ENCODE measurements at places on chromosomes 6 and 20.

- no peak for DNase-seq
Measured at GRCh38 chr20:61502433-61502832, 250.4 kb downstream of the CDH4 start.

- DNase-seq = no peak
Measured at GRCh38 chr20:63567136-63567385, 7.0 kb downstream of the HELZ2 start.

DNA sequence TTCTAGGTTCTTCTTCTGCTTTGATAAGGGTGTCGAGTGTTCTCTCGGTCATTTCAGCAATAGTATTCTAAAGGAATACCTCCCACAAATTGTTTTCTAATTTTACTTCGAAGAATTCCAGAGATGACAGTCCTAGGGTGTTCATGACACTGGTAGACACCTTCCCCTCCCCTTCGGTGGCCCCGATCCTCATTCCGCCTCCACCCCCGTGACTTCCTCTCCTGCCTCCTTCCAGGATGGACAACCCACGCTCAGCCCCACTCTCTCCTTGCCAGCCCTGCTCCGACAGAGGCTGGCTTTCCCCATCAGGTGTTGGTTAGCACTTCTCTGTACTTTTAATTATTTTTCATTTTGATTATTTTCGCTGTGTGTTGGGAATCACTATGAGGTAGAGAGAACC, 254.8 kb upstream of the QKI start:
- DNase-seq = no peak

DNA sequence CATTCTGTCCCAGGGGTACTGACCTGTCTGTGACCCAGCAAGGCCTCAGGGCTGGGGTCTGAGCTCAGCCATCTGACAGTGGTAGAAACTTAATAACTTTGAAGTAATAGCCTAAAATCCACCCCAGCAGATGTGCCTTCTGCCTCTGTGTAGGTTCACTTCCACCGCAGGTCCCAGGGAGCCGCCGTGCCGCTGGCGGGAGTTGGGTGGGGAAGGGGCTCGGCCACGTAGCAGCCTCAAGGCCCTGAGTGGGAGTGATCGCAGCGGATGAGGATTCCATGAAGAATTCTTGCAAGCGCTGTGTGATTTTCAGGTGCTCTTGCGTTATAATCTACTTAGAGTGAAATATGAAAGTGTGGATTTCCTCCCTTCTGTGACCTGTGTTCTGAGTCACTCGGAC, 163.7 kb downstream of the DTNBP1 start:
- DNase-seq = no peak

- no peak for DNase-seq
Measured at GRCh38 chr6:138031417-138031816, 75.8 kb downstream of the PERP start.

DNA sequence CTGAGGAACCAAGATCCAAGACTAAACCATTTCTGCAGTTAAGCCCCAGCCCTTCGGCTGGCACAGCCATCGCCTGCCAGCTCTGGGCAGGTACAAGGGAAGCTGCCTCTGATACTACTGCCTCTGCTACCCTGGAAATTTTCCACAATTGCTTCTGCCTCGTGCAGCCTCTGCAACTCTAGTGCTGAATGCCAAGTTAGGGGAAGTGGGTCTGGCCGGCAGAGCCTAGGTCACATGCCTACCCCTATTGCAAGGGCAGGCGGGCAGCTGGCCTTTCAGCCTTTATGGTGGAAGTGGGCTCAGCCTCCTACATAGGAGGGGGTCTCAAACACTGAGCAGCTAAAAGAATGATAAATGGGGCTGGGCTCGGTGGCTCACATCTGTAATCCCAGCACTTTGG, 44.5 kb upstream of the TULP1 start:
- DNase-seq = peak; percentile 80

DNA sequence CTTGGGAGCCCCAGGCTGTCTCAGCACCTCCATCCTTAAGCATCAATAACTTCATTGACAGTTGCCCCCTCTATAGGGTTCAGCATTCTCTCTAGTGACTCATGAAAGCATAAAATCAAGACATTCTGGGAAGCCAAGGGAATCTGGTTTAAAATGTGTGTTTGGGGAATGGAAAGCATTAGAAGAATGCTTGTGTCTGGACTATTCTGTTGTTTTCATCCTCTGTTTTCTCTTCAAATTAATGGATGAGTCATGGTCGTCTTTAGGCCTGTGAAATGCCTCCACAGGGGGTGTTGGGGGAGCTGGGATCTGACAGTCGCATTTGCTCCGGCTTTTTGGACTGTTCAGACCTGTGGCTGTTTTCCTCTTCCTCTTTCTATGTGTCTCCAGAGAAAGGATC, 279.7 kb downstream of the CDC5L start:
- no peak for DNase-seq

All from inflammatory macrophage treated with lipopolysaccharide for 1 hour (primary cell).